NCI-H1417 (cell line): ENCODE measurements at places on chromosomes 3 and 15.

- no peak for DNase-seq
These were observed 77.0 kb downstream of the P3H2 start for GRCh38 chr3:190043741-190044140.

GRCh38 chr3:180835501-180835900 lies 77.0 kb upstream of the FXR1 start:
- no peak for DNase-seq

GRCh38 chr15:70466305-70466704 lies 297.1 kb downstream of the UACA start:
- peak; percentile 46 for DNase-seq

- no peak for DNase-seq
These were observed 427 bp downstream of the MBD4 start for GRCh38 chr3:129439226-129439816.

GRCh38 chr15:92149465-92149864 lies 244.2 kb upstream of the ST8SIA2 start:
- no peak for DNase-seq

- no peak for DNase-seq
These were observed 354.9 kb upstream of the ADAMTS9 start for GRCh38 chr3:65042675-65043074.

DNA sequence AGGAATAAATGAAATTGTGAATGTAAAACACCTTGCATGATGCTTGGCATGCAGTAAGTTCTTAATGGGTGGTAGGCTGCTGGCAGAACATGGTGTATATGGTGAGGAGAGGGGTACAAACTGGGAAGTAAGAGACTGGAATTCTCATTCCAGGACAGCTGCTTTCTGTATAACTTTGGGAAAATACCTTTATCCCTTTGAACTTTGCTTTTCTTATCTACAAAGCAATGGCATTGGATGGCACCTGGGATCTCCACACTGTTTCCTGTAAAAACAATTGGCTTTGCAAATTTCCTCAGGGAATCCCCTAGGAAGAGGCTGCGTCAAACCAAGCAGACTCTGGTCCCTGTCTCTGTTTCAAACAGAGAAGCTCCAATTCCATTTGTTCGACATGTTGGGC lies 100.7 kb upstream of the SLC4A7 start:
- DNase-seq, result no peak

DNA sequence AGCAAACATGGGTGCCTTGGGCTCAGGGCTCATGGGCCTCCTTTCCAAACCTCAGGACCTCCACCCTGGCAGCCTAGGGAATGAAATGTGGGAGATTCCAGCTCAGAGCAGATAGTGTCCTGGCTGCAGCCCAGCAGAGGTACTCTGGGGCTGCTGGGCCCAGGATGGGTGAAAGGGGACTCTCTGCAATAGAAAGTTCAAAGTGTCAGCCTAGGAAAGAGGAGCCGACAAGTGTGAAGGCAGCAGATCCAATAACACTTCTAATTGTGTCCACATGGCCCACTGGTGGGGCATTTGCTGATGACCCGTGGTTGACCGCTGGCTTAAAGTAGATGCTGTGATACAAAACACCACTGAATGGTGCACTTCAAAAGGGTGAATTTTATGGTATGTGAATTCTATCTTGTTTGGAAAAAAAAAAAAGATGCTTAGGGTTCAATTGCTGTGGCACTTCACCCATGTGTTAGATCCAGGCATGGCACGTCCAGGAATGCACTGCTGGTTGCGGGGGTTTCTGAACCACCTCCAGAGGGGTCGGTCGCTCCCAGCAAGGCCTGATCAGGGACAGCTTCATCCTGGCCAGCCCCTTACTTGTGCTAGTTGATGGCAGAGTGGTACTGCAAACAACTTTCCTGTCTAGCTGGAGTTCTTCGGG lies 20.9 kb downstream of the AMOTL2 start:
- DNase-seq, result no peak

GRCh38 chr15:35115155-35115725 lies 30.1 kb upstream of the NANOGP8 start:
- DNase-seq, result no peak

DNA sequence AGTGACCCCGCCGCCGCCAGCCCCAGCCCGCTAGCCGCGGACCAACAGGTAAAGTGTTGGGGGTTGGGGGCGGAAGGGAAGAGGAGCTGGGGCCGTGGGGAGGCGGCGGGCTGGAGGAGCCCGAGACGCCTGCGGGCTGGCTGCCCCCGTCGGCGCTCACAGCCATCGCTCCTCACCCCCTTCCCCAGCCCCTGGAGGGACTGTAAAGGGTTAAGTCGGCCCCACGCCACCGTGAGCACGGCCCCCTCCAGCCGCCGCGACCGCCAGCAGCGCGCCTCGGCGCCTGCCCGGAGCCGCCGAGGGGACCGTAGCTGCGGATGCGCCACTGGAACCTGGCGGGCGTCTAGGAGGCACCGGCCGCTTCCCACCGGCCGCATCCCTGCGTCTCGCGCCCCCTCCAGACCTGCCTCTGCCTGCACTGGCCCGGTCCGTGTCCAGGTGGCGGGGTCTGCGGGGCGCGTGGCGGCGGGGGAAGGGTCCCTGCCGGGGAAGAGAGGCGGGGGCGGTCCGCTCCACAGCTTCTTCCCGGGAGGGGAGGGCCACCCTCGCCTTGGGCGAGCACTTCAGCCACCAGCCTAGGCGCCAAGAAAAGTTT lies 522 bp downstream of the MED12L start:
- DNase-seq, result peak; percentile 26

GRCh38 chr15:73034221-73034620 lies 18.0 kb upstream of the NEO1 start:
- DNase-seq, result no peak

GRCh38 chr3:94176988-94177745 lies 114.3 kb downstream of the NSUN3 start:
- no peak for DNase-seq

GRCh38 chr3:113179235-113179824 lies 32.0 kb upstream of the BOC start:
- DNase-seq, result no peak

- no peak for DNase-seq
These were observed 42.4 kb upstream of the SIAH2 start for GRCh38 chr3:150805354-150805753.

GRCh38 chr15:43465100-43465499 lies 27.9 kb downstream of the TP53BP1 start:
- DNase-seq, result no peak

DNA sequence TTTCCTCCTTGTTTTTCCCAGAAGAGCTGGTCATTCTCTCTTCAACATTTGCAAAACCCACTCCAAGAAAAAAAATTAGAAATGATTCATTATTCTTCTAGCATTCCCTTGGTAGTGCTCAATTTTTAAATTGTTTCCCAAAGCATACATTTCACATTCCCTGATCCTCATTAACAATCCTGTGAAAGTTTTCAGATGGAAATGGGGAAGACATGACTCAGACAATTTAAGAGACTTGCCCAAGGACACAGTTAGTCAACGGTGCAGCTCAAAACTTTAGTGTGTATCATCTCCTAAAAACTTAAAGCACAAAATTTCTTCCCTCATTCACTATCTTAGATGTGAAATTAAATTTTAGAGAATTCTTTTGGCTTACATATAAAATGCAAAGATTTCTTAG lies 17.1 kb upstream of the ABI3BP start:
- DNase-seq, result no peak

DNA sequence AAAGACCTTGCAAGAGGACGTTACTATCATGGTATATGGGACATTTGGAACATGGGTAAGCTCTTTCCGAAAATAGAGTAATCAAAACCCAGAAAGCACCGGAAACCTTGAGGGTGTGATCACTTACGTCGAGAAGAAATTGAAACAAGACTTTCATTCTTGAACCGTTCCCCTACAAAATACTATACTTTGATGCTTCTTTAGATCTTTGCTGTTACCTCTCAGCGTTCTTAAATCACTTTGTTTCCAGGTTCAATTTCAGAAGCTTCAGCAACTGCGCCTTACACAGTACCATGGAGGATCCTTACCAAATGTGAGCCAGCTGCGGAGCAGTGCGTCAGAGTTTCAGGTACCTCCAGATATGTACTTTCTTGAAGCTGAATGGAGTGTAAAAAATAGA lies 10.1 kb downstream of the CRTC3 start:
- no peak for DNase-seq

- no peak for DNase-seq
These were observed 340.3 kb upstream of the RBMS3 start for GRCh38 chr3:28940530-28940929.

DNA sequence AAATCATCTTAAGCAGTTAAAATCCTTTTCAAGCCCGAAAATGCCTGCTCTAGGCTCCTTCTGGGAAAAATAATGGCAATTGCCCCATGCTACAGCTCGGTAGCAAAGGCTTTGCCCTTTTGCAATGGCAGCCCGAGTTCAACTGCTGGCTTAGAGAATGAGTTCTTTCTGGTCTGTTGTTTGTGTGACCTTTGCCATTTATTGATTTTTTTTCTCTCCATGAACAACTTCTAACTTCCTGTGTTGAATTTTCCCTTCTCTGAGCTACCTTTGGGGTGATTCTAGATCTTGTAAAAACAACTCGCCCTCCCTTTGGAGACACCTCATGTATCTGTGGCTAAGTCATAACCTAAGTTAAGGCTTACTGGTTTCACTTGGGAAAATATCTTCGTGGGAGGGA lies 139.3 kb downstream of the PLCH1 start:
- DNase-seq, result no peak

DNA sequence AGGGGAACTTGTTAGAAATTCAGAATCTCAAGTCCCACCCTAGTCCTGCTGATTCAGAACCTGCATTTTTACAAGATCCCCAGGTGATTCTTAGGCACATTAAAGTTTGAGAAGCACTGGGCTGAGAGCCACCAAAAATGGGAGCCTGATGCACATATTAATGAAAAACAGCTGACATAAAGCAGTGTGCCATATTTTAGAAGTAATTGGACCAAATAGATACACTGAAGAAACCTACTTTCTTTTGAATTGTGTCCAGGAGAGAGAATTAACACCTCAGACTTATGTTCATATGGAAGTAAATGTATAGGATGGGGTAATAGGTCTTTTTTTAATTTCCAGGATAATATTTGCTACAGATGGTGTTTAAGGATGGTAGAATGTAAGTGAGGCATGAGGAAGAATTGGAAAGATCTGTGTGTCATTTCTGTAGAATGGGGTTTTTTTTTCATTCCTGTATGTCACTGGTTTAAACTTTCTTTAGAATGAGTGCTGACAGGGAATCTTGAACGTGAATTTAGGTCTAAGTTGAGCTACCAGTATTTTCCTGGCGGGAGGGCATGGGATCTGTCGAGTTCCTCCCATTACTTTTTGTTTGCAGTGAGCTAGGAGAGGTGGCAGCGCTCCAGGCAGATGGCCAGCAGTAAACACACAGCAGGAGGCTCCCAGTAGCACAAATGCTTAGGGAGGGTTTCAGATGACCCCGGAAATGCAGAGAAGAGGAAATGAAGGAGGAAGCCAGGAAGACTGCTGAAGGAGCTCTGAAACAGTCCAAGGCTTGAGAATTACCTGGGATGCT lies 185.6 kb downstream of the PLCL2 start:
- peak; percentile 80 for DNase-seq

GRCh38 chr3:126573492-126574117 lies 14.9 kb upstream of the C3orf22 start:
- DNase-seq, result no peak

GRCh38 chr3:75192146-75192616 lies 471.9 kb upstream of the FRG2C start:
- peak; percentile 27 for DNase-seq

- DNase-seq, result no peak
These were observed 485.4 kb upstream of the TPRG1 start for GRCh38 chr3:188686324-188686723.

GRCh38 chr3:14265246-14265962 lies 86.8 kb downstream of the LSM3 start:
- no peak for DNase-seq

DNA sequence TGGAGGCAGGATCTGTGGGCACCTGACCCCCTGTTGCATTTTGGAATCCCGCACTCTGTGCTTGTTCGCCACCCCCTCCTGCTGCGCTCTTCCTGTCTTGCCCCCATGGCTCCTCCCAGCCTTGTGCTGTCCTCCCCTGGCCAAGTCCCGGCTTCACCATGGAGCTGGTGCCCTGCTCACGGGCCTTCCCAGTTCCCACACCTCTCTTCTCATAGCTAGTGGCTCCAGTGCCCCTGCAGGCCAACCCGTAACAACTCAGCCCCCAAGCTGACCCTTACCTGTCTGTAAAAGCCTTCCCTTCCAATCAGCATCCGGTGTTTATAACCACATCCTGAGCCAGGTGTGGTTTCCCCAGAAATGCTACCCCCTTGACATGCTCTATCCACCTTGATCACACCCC lies 407.7 kb upstream of the C2CD4B start:
- DNase-seq, result no peak

DNA sequence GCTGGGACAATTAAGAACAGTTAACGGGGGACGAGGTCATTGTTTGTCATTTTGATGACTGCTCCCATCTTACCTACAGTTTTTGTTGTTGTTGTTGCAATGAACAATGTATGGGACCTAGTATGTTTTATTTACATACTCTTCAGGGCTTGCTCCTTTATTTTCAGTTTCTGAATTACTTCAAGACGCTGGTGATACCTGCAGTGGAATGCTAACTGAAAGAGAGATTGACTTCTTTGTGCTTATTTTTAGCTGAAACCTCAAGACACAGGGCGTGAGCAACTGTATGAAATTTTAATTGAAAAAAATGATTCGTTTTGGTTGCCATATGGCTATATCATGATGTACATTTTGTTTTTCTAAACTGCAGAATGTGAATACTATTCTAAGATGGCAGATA lies 297.9 kb downstream of the EDEM1 start:
- no peak for DNase-seq

DNA sequence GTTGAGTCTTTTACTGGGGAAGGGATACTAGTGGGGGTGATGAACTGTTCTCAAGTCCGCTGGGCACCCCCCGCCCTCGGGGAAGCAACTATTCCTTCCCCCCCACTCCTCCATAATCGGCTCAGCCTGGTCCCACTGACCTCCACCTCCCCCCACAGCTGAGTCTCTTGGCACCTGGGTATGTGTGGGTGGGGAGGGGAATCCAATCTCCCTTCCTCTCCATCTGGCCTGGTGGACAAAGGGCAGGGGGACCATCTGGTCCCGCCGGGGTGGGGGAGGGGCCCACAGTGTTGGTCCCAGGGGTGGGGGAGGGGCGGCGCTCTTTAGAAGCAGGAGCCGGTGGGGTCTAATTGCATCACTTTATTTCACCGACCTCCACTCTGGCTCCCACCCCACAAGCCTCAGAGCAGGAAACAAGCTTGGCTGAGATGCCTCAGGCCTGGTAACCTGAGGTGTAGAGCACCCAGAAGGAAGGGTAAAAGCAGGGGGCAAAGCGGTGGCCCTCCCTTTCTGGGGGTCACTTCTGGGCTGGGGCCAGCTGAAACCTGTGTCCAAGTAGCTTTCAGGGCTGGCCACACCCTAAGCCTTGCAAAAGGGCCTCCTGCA lies 1.0 kb upstream of the PCBP4 start:
- DNase-seq, result peak; percentile 45

DNA sequence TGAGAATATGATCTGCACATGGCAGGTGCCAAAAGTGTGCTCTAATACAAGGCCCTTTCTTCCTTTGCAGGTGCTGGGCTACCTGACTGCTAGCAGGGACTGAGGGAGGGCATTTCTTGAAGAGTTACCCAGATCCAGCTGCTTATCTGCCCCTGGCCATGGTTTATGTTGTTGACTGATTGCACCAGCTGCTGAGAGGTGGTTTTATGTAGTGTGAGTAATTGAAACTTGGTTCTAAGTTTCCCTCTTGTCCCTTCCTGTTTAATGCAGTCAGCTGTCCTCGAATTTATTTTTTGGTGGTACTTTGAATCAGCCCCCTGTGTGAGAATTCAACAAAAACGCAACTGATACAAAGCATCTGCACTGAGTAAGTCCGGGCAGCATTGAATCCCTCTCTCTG lies 288.3 kb upstream of the C2CD4B start:
- no peak for DNase-seq

GRCh38 chr15:74870436-74871215 lies 2.5 kb downstream of the SCAMP2 start:
- no peak for DNase-seq

- no peak for DNase-seq
These were observed 32.5 kb downstream of the ARNT2 start for GRCh38 chr15:80436511-80437307.
